ENCODE measurements at places on chromosomes 5 and 9. TPM values are rescaled to one million over a fixed set of nuclear protein-coding genes. Genes with fewer than 3 reads are reported as not detected.

GRCh38 chr9:99257723-99258389 lies 35.8 kb downstream of the SEC61B start:
- DNase-seq: no peak

- no peak for DNase-seq
These were observed 89.8 kb upstream of the GABRP start for GRCh38 chr5:170693701-170694100.

GRCh38 chr5:174454464-174454863 lies 269.9 kb upstream of the MSX2 start:
- no peak for DNase-seq

Gene TNC
- polyA plus RNA-seq: 25.7 TPM

Gene PCDHB7
- 1.3 TPM for polyA plus RNA-seq

DNA sequence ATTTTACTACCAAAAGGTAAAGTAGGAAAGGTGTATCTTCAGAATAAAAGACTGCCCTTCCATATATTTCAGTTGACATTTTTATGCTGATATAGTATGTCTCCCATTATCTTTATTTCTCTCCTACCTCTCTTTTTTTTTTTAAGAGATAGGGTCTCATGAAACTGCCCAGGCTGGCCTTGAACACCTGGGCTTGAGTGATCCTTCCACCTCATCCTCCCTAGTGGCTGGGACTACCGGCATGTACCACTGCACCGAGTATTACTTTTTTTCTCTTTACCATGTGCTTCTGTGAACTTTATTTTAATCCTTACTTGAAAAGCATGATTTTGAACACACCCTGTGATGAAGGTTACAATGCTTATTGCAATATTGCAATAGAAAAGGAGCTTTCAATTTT lies 42.7 kb downstream of the NIPBL start:
- DNase-seq: no peak

GRCh38 chr9:37775216-37775919 lies 9.5 kb downstream of the EXOSC3 start:
- DNase-seq: no peak

DNA sequence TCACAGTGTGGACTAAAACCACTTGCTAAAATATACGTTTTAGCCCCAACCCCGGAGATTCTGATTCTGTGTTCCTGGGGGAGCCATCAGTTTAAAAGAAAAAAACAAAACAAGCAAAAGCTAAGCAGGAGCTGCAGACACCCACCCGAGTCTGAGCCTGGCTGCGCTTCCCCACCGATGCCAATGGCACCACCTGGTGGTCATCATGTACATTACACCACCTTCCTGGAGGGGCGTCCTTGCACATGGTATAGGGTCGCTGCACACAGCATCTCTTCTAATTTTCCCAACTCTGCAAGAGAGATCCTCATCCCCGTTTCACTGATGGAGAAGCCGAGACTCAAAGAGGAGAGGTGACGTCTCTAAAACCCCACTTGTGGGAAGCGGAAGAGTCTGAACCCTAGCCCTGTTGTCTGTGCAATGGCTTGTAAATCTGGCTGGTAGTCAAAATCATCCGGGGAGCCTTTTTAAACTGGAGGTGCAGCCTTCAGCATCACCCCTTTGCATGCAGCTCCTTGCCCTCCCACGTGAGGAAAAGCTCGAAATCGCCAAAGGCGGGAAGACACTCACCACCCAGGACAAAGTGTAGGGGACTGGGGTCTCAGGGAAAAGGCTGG lies 23.1 kb upstream of the CNOT6 start:
- DNase-seq: peak; percentile 84

DNA sequence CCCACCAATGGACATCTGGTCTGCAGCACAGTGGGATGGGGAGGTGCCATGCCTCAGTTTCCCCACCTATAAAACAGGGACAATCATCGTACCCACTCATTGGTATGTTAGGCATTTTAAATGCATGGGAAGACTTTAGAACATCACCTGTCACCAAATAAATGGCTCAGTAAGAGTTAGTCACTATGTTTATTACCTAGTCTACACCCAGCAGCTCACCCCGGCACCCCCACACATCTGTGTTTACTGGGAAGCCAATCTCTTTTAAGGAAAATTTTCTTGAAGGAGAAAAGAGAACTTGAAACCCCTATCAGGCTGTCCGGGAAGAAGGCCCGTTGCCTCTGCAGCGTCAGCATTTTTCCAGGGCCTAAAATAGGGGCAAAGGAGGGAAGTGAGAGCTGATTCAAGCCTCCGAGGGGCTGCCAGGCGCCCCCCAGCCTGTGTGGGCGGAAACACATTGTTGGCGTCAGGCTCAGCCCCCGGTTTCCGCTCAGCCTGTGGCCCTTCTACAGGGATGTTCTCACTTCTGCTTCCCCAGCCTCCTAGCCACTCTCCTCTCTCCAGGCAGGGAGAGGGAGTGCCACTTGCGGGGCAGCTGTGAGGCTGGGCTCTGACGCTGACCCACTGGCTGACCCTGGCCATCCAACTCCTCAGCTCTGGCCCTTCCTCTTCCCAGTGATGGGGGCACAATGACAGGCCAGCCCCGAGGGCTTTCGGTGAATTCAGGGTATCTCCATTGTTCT lies 4.6 kb downstream of the CSF1R start:
- no peak for DNase-seq

GRCh38 chr5:57338068-57338867 lies 144.3 kb downstream of the ACTBL2 start:
- no peak for DNase-seq

Gene COQ4
- polyA plus RNA-seq: 98.1 TPM

Data from brain (organoid and tissue), 16 donors.